ENCODE measurements at places on chromosomes 5 and 9.
A peak's percentile ranks its signal among the peaks of the same experiment; 100 is the strongest.

GRCh38 chr5:67222243-67223025 lies 25.8 kb upstream of the CD180 start:
- no peak for DNase-seq

DNA sequence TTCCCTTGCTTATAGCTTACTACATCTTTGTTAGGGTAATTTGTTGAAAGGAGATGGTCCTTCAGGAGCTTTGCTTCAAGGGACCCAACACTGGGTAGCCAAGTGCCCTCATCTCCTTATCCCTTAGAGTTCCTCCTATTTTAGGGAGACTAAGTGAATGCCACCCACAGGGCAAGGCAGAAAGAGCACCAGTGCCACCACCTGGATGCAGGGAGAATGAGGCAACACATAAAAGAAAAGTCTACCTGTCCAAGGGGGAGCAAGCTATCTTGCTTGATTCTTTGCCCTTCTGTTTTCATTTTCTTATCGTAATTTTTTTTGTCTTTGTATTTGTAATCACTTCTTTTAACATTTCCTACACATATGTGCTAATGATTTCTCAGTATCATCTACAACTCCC lies 205.5 kb downstream of the NPR3 start:
- no peak for DNase-seq

DNA sequence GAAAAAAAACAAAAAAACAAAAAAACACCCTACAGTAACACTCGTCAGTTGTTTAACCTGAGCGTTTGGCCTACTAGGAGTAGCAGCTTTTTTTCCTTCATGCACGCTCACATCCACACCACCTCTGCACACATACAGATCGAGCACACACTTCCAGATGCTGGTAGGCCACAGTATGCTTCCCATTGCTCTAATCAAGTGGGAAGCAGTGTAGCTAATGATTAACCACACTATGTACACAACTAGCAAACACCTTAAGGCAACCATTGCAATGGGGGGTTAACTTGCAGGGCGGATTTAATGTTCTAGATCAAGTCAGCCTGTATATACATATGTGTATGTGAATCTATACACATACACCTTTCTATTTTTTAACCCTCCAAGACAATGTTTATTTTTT lies 65.5 kb upstream of the GLRX start:
- DNase-seq = no peak

DNA sequence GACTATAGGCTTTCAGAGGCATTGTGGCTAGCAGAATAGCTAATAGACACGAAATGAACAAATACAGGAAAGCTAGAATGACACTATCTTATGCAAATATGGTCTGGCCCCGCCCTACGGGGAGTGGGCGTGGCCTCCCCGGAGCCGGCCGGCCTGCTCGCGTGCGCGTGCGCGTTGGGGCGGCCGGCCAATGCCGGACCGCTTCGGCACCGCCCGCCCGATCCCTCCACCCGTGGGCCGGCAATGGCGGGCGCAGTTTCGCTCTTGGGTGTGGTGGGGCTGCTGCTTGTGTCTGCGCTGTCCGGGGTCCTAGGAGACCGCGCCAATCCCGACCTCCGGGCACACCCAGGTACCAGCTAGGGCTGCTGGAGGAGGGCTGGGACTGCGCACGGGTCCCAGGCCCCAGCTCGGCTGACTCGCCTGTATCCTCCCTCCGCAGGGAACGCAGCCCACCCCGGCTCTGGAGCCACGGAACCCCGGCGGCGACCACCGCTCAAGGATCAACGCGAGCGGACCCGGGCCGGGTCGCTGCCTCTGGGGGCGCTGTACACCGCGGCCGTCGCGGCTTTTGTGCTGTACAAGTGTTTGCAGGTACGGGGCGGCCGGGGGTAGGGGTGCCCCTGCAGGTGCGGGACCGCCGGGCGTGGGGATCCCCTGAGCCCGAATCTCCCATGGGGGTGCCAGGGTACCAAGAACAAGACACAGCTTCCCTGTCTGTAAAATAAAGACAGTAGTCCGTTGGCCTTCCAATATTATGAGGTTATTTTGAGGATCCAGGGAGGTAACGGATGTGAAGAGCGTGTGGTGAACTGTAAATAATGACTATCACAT lies at the start of gene CCDC107:
Gene CCDC107 (plus strand): TSS at position 156 of the 831 bp plus-strand sequence. CDS start 88 bp downstream, at position 244.
- DNase-seq = no peak

GRCh38 chr5:108670591-108671289 lies 77.0 kb upstream of the FER start:
- no peak for DNase-seq

GRCh38 chr5:167336161-167336560 lies 955.3 kb upstream of the WWC1 start:
- no peak for DNase-seq

- no peak for DNase-seq
These were observed 2.7 kb downstream of the PCDHGC3 start for GRCh38 chr5:141478321-141478945.

GRCh38 chr9:130526854-130527650 lies 52.3 kb upstream of the FUBP3 start:
- no peak for DNase-seq

GRCh38 chr5:68369023-68369359 lies 153.4 kb downstream of the PIK3R1 start:
- peak; percentile 37 for DNase-seq

DNA sequence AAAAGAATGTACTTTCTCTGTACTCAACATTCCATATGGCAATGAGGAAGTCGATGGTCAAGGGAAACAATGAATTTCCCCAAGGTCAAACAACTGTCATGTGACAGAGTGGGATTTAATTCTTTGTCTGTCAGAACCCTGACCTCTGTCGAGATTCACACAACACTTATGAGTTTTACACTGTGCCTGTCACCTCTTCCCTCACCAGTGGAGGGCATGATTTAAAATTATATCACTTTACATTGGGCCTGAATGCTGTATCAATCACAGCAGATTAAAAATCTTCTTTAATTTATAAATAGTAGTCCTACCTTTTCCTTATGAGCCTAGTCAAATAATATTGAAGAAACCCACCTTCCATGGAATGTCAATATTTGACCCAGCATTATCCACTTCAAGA lies 276.7 kb downstream of the CDH10 start:
- no peak for DNase-seq

GRCh38 chr5:16970826-16971225 lies 34.7 kb upstream of the MYO10 start:
- no peak for DNase-seq

- no peak for DNase-seq
These were observed 17.6 kb downstream of the TEK start for GRCh38 chr9:27126670-27127069.

- DNase-seq = no peak
These were observed 53.6 kb upstream of the RANBP6 start for GRCh38 chr9:6068983-6069382.

DNA sequence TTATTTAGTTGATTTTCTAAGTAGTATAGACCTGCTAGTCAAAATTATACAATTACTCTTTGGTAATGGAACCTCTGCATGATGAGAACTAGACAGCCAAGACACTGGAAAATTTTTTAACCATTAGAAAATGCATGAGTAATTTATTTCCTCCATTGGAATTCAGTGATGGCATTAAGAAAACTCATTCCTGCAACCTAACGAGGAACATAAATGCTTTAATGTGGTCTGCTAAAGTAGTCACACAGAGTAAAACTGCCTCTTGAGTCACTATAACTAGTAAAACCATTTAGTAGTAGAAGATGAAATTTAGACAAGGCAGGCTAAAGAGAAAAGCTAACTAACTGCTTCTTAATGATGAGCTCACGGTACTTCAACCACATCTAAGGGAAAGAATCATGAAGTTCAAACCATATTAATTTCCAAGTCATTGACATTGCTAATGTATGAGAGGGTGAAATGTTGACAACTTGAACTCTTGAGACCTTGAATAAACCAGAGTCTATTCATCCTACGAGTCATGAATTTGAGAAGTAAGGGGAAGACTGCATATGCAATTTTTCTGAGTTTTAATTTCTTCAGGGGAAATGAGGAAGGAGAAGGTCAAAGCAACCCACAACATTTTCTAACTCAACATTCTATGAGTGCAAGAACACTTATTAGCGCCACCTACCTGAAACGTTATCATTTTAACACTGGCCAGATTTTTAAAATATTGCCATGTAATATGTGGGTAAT lies 74.4 kb downstream of the GLIS3 start:
- DNase-seq = no peak

DNA sequence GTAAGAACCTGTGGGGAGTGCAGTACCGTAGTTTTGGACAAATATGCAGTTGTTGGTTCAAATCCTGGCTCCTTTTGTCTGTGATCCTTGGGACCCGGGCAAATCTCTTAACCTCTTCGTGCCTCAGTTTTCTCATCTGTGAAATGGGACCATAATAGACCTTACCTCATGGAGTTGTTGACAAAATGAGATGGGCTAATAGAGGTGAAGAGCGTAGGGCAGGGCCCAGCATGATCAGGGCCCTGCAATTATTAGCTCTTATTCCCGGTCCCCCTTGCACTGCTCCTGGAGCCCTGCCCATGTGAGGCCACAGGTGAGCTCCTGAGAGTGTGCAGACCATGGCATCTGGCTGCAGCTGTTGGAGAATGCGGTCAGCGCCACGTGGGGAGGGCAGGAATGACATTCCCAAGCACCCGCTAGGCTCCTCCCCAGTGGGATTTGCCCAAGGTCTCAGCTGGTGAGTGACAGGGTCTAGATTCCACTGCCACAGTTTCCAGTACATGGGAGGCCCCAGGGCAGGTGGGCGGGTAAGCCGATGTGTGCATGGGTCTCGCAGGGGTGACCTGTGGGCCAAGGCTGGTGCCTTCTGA lies 41.0 kb downstream of the NEK6 start:
- no peak for DNase-seq

DNA sequence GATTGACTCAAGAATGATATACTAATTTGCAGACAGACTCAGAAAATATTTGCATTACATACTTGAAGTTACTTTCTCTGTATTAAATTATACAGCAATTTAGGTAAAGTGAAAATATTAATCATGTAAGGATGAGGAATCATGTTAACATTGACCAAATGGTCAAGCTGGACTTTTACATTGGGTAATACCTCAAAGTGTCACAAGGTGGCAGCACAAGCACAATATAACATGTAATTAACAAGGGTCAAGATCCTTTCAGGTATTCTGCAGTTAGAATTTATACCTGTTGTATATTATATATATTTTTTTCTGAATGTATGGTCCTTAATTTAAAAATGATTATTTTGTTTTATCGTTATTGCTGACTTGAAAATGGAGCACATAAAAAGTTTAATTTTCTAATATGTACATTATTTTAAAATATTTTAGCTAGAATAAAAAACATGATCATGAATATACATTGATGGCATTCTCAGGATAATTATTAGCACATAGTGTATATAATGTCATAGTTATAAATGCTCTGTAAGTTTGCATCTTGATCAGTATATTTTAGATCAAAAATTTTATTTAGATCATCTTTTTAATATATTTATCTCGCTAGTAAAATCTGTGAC lies 8.6 kb downstream of the HAPLN1 start:
- no peak for DNase-seq

DNA sequence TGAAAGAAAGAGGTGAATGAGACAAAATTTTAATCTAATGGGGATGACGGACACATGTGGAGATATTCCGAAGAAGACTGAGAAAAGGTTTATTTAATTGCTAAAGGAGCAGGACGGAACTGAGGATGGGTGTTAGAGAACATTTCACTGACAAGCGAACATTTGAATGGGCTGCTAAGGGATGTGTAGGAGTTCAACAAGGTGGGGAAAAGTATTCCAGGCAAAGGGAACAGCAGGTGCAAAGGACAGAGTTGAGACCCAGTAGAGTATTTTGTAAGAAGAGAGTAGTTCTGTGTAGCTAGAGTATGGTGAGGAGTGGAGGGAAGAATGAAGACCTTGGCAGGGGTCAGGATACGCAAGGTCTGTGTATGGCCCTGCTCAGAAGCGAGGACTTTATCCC lies 47.4 kb upstream of the FRRS1L start:
- DNase-seq = no peak

- DNase-seq = no peak
These were observed 25.2 kb downstream of the IL12B start for GRCh38 chr5:159304961-159305595.

- DNase-seq = no peak
These were observed 8.9 kb upstream of the AIF1L start for GRCh38 chr9:131087354-131087893.

GRCh38 chr5:82111191-82111590 lies 139.4 kb downstream of the ATG10 start:
- no peak for DNase-seq

GRCh38 chr9:2174911-2175310 lies 159.8 kb downstream of the SMARCA2 start:
- DNase-seq = no peak

GRCh38 chr5:45105491-45105994 lies 296.8 kb downstream of the MRPS30 start:
- no peak for DNase-seq

GRCh38 chr5:128284236-128284635 lies 200.7 kb downstream of the SLC12A2 start:
- no peak for DNase-seq

DNA sequence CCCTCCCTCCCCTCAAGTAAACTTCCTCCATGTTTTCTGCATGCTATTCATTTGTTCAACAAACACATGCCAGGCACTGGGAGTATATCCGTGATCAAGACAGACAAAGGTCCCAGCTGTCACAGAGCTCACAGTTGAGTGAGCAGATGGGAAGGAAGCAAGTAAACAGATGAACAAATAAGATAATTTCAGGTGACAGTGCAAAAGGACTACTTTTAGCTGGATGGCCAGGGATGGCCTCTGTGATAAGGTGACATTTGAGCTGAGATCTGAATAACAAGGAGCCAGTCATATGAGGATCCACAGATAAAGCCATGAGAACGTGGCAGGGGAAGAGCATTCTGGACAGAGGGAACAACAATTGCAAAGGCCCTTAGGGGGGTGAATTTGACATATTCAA lies 121.7 kb upstream of the RAD23B start:
- no peak for DNase-seq

DNA sequence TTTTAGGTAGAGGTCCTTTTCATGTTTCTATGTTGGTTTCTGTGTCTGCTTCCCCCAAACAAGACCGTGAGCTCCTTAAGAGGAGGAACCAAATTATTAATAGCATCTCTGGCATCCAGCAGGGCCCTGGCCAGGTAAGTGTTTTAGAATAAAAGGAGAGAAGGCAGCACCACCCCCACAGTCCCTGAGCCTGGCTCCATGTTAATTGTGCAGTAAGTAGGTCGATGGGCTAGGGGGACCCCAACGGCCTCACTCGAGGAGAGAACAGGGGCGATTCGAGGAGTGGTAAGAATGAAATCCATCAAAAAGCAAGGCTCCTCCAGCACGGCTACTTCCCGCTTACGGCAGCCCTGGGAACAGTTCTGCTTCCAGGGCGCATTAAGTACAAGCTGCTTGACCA lies 67.0 kb downstream of the GABBR2 start:
- no peak for DNase-seq
